IMR-90 (cell line): ENCODE measurements at places on chromosomes 3 and 15. TPM values are rescaled to one million over a fixed set of nuclear protein-coding genes. Genes with fewer than 3 reads are reported as not detected.

GRCh38 chr15:50123861-50124557 lies 5.0 kb upstream of the ATP8B4 start:
- DNase-seq, result no peak

Gene GABRA5
- total RNA-seq, result 7.3 and 8.3 TPM in 2 replicates

DNA sequence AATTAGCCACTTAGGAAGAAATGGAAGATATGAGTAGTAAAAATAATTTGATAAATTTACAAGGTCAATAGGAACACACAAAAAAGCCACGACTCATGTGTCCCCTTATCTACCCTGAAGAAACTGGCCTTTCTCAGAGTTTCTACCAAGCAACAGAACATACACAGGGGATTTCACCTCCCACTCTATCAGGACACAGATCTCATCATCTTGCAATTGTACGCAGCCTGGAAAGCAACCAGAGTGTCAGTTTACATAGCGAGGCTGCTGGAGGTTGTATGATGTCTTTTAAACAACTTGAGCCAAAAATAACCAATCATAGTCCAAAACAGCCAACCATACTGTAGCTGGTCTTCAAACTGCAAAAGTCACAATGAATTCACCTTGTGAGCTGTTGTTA lies 19.7 kb upstream of the LMOD3 start:
- peak; percentile 57 for DNase-seq

- DNase-seq, result peak; percentile 74
Measured at GRCh38 chr15:55267401-55268175, 22.0 kb downstream of the RAB27A start.

Gene ZPLD1
- total RNA-seq, result under 0.01 TPM in 2 replicates

Gene CHRNA7
- not detected in 2 replicates for total RNA-seq
